Retina (tissue), 1 donor: ENCODE measurements at places on chromosomes 1 and 21.

GRCh38 chr1:6967431-6968111, 182.3 kb downstream of the CAMTA1 start:
- no peak for DNase-seq

GRCh38 chr1:186793582-186793927, 35.2 kb upstream of the PLA2G4A start:
- no peak for DNase-seq

- DNase-seq = no peak
Measured at GRCh38 chr1:183106166-183106565, 79.9 kb upstream of the LAMC2 start.

GRCh38 chr1:54743416-54744226, 20.7 kb downstream of the PARS2 start:
- DNase-seq = no peak

GRCh38 chr1:34824817-34825454, 32.1 kb downstream of the GJA4 start:
- no peak for DNase-seq

- no peak for DNase-seq
Measured at GRCh38 chr1:110259770-110260169, 49.7 kb downstream of the KCNC4 start.

GRCh38 chr21:39681845-39682244, 63.1 kb upstream of the IGSF5 start:
- DNase-seq = no peak

DNA sequence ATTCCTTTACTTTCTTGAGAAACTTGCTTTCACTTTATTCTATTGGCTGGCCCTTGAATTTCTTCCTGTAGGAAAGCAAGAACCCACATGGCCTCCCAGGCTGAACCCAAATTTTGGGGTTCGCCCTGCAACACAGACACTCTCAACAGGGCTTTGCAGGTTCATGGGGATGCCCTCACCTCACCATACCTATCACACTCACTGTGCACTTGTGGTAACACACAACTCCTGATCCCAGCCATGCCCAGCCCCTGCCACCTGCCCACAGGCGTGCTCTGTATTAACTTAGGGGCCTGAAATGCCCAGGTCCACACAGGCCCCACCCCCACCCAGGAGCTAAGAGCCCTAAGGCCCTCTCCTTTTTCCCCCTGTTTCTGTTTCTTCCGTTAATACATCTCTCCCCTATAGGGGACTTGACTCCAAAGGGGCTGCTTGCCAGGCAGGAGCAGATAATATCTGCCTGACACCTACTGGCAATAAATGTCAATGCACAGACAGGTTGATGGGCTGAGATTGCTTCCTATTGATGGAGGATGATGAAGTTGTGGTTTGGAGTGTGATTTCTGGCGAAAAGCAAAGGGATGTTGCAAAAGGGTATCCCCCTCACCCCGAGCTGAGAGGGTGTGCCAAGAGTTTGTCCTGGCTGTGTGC, 171.5 kb downstream of the AJAP1 start:
- peak; percentile 55 for DNase-seq

GRCh38 chr1:205263580-205264190, 35.9 kb downstream of the TMCC2 start:
- no peak for DNase-seq
